ENCODE measurements at places on chromosomes 7 and 10. TPM values are rescaled to one million over a fixed set of nuclear protein-coding genes. Genes with fewer than 3 reads are reported as not detected.

SPDYE2 gene
- total RNA-seq = 0.22 TPM

ITPRID1 gene
- not detected for total RNA-seq

- H3K36me3 ChIP-seq = peaks cover 72% of the 10 kb centered on the region
- no peaks in the 10 kb centered on the region for H3K27me3 ChIP-seq
- H3K4me1 ChIP-seq = no peaks in the 10 kb centered on the region
- DNase-seq = no peak
- no peak overlapping the region for H3K27ac ChIP-seq
Observed at GRCh38 chr7:80802527-80802926, 116.3 kb downstream of the SEMA3C start.

- H3K27ac ChIP-seq = no peak overlapping the region
- no peaks in the 10 kb centered on the region for H3K27me3 ChIP-seq
Observed at GRCh38 chr7:117134889-117135552, 181.7 kb downstream of the ST7 start.

DNA sequence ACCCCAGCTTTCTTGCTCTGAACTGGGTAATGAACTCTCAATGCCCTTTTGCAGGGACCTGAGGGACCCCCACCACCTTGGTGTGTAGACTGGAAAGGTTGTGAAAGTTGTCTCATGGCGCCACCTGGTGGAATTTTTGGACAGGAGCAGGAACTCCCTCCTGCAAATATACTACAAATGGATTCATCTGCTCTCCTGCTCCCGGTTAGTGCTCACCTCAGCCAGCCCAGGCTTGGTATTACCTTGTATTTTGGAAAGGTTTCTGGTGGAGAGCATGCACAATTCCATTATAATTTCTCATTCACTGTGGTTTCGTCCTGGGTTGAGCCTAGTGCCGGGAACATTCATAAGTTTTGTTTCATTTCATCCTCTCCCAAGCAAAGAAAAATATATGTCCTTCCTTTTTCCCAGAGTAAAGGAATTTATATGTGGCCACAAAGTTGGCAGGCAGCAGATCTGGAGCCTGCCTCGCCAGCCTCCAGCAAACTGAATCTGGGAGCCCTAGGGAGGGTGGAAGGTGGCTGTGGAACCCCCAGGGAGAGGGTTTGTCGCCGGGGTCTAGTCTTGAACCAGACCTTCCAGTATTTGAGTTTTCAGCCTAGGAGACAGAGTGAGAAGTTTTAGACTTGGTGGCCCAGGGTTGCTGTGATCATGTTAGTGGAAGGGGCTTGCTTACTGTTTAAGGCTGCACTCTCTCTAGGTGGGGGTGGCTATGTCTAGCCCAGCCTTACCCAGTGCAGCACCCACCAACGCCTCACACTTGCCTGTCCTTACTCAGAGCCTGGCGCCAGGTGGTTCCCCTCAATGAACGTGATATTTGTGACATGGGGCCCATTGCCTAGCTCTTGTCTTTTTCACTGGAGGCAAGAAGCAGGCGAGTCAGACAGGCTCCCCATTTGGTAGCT, 9.5 kb downstream of the FAM241B start:
- H3K27me3 ChIP-seq = no peaks in the 10 kb centered on the region
- H3K27ac ChIP-seq = no peak overlapping the region
- DNase-seq = peak; percentile 77
- no peak overlapping the region for H3K4me3 ChIP-seq
- H3K4me1 ChIP-seq = peaks cover 23% of the 10 kb centered on the region

- H3K27ac ChIP-seq = peak overlapping the region; percentile 94
- H3K4me1 ChIP-seq = peaks cover 53% of the 10 kb centered on the region
- no peaks in the 10 kb centered on the region for H3K27me3 ChIP-seq
- H3K36me3 ChIP-seq = peaks cover 8% of the 10 kb centered on the region
Observed at GRCh38 chr10:3090914-3091787, 23.8 kb downstream of the PFKP start.

IFIT2 gene
- total RNA-seq = 0.58 TPM

DNA sequence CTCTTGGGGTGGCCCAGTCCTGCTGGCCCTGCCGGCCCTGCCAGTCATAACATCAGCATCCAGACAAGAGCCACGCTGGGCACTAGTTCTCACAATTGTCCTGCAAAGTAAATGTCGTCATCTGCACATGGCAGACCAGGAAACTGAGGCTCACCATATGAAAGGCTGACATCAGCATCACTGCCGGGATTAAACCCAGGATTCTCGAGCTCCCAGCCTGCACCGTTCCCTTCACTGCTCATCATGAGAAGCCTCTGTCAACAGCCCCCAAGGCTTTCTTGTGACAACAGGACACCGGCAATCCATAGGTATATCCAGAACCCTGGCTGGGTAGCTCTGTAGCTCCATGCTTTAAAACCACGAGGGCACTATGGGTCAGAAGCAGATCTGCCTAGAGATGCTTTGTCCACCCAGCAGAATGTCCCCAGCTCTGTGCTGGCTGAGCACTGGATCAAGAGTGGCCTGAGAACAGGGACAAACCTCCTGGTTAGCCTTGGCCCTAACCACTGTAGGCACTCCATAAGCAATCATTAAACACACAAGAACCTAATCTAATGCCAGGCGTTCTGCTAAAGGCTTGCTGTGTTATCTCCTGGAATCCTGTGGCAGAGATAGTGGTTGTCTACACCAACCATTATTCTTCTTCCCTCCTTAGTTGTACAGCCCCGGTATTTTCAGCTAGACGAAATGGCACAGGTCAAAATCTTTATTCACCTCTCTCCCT, 41.2 kb upstream of the C10orf71 start:
- DNase-seq = no peak
- no peaks in the 10 kb centered on the region for H3K4me1 ChIP-seq
- no peaks in the 10 kb centered on the region for H3K36me3 ChIP-seq

DNA sequence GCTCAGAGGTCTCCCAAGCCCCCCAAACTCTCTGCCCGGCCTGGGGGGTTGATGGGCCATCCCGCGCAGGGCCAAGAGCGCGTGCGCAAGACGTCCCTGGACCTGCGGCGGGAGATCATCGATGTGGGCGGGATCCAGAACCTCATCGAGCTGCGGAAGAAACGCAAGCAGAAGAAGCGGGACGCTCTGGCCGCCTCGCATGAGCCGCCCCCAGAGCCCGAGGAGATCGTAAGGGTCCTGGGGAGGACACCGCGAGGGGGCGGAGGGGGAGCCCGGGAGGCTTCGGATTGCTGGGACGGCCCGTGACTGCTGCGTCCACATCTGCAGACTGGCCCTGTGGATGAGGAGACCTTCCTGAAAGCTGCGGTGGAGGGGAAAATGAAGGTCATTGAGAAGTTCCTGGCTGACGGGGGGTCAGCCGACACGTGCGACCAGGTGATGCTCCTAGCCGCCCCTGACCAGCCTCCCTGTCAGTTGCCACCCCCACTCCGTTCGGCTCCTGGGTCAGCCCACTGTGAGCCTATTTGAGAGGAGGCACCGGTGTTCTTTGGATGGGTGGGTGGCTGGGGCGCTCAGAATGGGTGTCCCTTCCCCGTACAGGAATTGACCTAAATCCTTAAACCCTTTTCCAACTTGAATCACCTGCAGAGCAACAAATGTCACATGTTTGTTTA, 5.7 kb downstream of the ANKRD2 start:
- H3K4me1 ChIP-seq = peaks cover 18% of the 10 kb centered on the region
- H3K27ac ChIP-seq = no peak overlapping the region
- no peak for DNase-seq
- no peaks in the 10 kb centered on the region for H3K27me3 ChIP-seq
- peaks cover 7% of the 10 kb centered on the region for H3K36me3 ChIP-seq
- no peak overlapping the region for H3K4me3 ChIP-seq

DNA sequence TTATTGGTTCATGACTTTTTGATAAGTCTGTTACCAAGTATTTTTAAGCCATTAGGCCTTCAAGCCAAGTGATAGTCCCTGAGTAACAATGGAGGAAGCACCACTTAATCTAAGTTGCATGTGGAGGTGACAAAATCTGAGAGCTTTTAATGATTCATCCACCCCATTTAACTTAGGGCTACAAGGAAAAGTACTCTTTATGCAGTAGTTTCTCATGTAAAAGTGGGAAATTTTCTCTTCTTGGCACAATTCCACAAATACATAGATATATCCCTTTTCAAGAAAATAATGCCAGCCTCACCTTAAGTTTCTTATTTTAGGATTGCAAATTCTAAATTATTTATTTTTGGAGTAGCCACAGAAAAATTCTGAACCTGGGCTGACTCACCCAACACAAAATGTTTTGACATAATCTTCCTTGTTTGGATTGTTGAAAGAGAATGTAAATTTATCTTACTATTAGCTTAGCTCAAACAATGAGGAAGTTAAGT, 85.7 kb downstream of the SUGCT start:
- no peaks in the 10 kb centered on the region for H3K36me3 ChIP-seq
- H3K27me3 ChIP-seq = no peaks in the 10 kb centered on the region

DNA sequence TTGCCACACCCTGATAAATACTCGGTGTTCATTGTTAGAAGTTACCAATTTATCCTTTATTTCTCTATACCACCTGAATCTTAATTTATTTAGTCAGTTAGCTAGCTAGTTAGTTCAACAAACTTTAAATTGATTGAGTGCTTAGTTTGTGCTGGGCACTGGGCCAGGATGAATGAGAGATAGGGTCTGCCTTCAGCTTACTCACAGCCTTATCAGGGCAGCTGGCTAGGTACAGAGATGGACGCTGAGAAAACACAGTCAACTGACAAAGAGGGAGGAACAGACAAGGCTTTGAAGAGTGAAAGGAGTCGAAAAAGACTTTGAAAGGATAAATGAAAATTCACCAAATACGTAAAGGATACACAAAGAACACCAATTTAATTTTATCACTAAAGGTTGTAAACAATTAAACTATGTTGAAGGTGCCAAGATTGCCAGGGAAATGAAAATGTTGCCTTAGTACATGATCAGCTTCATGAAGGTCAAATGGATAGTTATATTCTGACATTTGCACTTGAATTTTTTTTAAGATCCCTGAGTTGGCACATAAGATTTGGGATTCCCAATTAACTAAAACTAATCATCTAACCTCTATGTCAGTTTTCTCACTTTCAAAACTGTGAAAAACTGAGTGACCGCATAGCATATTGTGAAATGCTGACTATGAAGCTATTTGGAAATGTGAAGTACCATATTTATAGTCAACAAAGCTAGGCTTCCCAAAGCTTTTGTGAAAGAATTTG, 2.1 kb downstream of the CAV2 start:
- H3K4me3 ChIP-seq = peak overlapping the region; percentile 87
- H3K36me3 ChIP-seq = peaks cover 36% of the 10 kb centered on the region

DNA sequence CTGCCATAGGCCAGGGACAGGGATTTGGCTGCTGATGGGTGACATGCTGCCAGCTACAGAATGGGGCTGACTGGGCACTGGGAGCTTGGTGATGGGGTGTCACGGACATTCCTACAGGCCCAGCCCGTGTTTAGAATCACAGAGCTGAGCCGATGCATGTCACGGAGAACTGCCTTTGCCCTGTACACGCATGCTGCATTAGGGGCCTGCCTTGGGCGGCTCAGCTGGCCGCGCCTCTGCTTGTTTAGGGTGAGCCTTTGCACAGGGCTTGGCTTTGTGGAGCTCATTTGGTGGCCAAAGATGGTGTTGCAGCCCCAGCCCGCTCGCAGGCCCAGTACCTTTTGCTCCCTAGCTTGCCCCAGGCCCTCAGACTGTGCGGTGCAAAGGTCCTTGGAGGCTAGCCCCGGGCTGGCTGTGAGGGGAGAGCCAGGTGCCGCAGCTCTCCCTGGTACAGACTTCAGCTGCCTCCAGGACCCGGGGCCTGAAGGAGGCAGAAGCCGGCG, 108.4 kb upstream of the BTBD16 start:
- peaks cover 11% of the 10 kb centered on the region for H3K4me1 ChIP-seq
- no peak overlapping the region for H3K4me3 ChIP-seq
- H3K27ac ChIP-seq = no peak overlapping the region
- DNase-seq = no peak
- H3K27me3 ChIP-seq = no peaks in the 10 kb centered on the region

DNA sequence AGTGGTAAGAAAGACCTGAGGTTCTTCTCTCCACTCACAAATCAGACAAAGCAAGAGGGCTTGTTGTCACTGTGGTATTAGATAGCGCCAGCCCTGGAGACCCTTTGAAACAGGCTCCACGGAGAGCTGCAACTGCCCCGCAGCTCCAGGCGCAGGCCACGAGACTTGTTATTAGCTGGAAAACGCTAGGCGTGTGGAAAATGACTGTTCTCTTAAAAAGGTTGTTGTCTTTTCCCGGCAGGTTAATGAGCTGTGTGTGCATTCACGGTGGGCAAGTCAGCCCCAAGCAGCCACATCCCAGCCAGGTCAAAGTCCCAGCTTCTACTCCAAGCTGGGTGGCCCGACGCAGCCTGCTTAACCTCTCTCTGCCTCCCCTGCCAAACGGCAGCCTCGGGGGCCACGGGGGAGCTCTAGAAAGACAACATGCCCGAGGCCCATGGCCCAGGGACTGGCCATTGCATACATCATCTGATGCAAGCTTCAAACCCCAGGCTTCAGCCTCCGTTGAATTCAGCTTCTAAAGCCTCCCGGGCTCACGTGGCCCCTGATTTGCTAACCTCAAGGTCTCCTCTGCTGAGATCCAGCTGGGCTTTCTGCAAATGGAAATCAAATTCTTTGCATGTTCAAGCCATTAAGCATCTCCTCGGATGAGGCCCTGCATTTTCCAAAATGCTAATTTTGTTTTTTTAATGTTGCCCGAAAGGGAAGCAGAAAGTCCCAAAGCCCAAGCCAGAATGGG, 61.3 kb upstream of the DNAAF5 start:
- H3K36me3 ChIP-seq = peaks cover 11% of the 10 kb centered on the region
- H3K27me3 ChIP-seq = no peaks in the 10 kb centered on the region
- no peaks in the 10 kb centered on the region for H3K4me1 ChIP-seq
- H3K27ac ChIP-seq = no peak overlapping the region
